Dermis blood vessel endothelial cell (primary cell): ENCODE measurements at places on chromosomes 16 and 17.

DNA sequence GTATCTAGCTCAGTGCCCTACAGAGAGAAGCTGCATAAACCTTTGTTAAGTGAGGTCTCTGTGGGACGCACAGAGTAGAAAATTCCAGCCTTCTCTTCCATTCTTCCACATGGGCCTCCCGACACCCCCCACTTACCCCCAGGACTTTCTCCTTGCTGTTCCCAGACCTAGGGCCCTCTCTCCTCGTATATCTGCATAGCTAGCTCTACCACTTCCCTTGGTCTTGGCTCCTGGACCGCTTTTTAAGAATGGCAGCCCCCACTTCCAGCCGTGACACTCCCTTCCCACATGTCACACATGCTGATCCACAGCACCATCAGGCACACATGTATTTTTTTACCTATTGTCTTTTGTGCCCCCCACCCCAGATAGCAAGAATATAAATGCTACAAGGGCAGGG, 16.7 kb upstream of the FOXJ1 start:
- no peak for DNase-seq

DNA sequence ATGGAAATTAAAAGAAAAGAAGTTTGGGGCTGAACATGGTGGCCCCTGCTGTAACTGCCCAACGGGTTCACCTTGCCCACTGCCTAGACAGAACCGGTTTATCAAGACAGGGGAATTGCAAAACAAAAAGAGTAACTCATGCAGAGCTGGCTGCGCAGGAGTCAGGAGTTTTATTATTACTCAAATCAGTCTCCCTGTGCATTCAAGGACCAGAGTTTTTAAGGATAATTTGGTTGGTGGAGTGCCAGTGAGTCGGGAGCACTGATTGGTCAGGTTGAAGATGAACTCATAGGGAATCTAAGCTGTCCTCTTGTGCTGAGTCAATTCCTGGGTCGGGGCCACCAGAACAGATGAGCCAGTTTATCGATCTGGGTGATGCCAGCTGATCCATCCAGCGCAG, 4.4 kb upstream of the SCPEP1 start:
- no peak for DNase-seq

DNA sequence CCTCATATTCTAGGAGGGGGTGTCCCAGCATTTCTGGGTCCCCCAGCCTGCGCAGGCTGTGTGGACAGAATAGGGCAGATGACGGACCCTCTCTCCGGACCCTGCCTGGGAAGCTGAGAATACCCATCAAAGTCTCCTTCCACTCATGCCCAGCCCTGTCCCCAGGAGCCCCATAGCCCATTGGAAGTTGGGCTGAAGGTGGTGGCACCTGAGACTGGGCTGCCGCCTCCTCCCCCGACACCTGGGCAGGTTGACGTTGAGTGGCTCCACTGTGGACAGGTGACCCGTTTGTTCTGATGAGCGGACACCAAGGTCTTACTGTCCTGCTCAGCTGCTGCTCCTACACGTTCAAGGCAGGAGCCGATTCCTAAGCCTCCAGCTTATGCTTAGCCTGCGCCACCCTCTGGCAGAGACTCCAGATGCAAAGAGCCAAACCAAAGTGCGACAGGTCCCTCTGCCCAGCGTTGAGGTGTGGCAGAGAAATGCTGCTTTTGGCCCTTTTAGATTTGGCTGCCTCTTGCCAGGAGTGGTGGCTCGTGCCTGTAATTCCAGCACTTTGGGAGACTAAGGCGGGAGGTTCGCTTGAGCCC, 11.6 kb downstream of the STH start:
- DNase-seq, result no peak

GRCh38 chr17:80704894-80705293, 160.3 kb downstream of the RPTOR start:
- DNase-seq, result no peak

DNA sequence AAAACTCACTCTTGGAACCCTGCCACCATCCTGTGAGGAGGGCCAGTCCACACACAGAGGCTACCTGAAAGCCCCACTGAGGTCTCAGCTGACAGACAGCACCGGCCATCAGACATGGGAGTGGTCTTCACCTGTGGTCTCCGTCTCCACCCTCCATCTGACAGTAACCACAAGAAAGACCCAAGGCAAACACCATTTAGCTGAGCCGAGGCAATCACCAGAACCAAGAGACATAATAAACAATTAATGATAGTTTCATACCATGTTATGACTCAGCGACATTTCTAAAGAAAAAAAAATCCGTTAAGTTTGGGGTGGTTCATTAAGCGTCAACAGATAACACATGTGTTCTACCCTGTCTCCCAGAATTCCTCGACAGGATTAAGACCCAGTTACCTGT, 6.1 kb upstream of the EVPLL start:
- DNase-seq, result no peak

DNA sequence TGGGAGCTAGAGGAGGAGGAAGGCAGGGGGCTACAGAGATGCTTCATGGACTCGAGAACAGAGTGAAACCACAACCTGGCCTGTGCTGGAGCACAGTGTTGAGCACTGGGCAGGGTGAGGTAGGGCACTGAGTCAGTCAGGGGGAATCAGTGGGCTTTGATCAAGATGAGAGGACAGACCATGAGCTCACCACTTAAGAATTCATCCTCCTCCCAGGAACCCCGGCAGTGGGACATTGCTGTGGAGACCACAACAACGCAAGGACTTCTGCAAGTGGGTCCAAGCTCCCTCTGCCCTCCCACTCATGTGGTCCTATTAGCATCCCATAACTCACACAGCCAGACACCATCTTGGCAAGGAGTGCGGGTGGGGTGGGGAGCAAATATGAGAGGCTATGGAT, 1.7 kb upstream of the CES5A start:
- no peak for DNase-seq

DNA sequence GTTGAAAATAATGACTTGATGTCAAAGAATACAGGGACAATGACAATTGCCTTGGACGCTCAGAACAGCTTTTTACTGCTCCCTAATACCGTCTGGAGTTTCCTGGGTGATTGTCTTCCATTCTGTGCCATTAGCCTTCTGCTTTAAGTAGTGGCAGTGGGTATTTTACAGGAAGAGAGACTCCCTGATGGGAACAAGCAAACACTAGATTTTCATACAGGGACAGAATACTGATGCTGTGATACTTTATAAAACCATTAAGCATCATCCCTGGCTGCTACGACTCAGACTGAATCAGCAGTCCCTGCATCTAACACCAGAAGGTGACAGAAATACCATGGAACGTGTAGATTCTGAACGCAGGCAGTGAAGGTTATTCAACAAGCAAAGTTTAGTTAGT, 635.4 kb upstream of the GOT2 start:
- no peak for DNase-seq

GRCh38 chr16:27602103-27602502, 52.2 kb downstream of the KATNIP start:
- no peak for DNase-seq

- no peak for DNase-seq
Measured at GRCh38 chr17:50135316-50136095, 5.5 kb upstream of the SAMD14 start.

- DNase-seq, result peak; percentile 79
Measured at GRCh38 chr17:1577182-1577581, 14.6 kb upstream of the PITPNA start.
